GF-D8 (cell line): ENCODE measurements at places on chromosomes 5 and 9.

DNA sequence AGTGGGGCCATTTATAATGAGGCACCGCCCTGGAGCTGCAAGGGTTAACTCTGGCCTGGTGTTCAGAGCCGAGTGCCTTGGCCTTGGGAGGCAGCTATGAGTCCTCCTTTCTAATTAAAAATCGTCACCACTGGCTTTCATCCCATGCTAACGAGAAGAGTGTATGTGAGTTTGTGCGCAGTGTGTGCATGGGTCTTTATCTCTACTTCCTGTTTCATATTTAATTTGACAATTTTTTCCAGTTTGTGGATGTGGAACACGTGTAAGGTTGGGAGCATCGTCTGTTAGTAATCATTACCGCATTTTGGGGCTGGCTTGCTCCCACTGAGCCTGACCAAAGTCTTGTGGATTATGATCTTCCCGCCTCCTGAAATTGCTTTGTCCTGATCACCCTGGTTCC lies 76.4 kb downstream of the NDFIP1 start:
- no peak for DNase-seq

DNA sequence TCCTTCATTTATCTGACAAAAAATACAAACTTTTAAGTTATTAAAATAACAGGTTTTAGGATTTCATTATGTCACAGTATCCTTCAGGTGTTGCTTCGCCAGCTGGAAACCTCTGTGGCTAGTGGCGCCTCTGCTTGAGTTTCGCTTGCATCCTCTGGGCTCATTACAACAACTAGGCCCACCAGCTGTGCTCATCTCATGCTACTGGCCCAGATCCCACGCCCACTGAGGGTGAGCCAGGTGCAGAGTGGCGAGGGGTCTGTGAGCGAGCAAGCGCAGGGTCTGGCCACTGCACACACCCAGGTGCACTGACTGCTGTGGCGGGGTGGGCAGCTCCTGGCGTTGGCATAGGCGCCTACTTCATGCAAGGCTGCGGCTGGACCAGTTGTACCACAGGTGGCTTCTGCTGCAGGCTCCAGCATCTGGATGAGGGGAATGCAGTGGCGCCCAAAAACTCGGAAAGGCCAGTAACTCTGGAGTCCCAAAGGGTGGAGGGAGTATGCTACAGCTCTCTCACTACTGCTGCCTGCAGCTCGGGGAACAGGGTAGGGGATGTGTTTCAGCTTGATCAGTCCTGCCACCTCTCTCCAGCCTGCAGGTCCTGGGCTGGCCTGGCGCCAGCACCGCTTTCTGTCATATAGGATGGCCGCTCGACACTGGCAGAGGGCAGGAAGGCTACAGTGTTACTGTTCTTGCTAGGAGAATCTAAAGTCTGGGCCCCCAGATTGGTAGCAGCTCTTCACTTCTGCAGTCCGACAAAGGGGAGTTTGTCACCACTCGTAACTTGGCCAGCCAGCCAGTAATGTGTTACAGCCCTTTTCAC lies 452.1 kb downstream of the TUSC1 start:
- no peak for DNase-seq

GRCh38 chr9:129012893-129013448 lies 15.2 kb downstream of the SH3GLB2 start:
- no peak for DNase-seq

DNA sequence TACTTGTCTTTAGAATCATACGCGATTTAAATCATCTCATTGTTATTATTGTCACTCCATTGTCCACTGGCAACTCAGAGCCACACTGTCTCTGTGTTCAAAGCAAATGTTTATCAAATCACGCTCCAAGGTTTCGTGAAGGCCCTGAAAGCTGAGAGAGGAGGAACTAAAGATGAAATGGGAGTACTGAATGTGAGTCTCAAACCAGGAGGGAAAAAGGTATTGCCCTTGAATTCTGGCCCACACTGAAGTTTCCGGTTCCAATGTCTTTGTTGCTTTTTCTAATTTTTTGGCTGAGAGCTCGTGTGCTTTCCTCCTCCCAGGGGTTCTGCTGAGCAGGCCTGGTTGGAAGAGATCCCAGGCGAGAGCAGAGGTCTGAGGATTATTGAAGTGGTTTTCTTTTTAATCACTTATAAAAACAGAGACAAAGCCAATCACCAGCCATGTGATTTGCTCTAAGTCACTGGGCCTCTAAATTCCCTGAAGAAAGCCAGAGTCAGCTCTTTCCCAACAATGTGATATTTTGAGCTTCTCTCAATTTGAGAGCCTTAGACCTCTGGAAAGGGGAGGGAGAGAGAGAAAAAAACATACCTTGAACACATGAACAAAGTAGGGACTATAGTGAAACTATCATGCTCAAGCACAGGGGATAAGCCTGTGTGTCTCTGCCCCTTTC lies 420.8 kb upstream of the GRAMD2B start:
- DNase-seq = no peak

- peak; percentile 9 for DNase-seq
Measured at GRCh38 chr9:70035691-70036090, 8.0 kb upstream of the MAMDC2 start.

DNA sequence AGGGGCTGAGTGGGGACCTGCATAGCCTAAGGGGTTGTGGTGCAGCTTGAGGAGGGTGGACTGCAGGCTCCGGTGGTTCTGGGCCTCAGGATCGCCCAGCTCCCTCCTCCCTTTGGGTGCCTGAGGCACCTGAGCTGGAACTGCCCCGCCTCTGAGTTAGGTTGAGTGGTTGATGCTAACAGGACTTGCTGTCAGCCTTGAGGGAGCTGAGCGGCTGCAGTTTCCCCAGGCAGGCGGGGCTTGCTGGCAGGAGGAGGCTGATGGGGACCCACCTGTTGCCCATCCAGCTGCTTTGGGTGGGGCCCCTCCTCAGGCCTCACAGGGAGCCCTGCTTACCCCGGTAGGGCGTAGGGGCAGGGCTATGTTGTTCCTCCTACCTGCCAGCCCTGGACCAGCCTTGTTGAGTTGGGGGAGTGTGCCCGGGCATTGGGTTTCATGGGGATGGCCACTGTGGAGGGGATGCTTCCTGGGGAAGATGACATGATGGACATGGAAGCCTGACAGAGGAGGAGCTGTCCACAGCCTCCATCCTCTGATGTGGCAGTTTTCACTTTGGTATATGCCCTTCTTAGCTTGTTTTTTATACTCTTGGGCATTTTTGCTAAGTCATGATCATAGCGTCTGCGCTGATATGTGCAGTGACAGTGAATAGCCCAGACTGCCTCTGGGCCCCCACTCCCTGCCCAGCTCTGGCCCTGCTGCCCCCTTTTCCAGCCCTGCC lies 14.3 kb downstream of the WNK2 start:
- no peak for DNase-seq

- no peak for DNase-seq
Measured at GRCh38 chr5:107604146-107604910, 66.4 kb downstream of the EFNA5 start.

DNA sequence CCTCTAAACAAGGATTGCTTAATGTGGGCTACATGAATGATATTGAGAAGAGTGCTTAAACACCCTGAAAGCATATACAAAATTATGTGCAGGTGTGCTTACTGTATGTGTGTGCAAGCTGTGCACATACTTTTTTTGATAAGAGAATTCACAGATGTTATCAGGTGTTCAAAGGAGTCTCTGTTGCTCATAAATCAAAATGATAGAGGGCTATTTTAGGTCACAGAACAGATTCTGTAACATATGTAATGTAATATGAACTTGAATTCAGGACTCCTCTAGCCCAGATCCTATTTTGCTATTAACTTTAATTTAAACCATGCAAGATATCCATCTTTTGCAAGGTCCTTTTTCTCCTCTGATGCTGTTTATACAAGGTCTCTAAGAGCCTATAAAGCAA lies 38.2 kb downstream of the CCDC192 start:
- DNase-seq = no peak

GRCh38 chr9:114287763-114288192 lies 35.1 kb upstream of the ORM1 start:
- DNase-seq = no peak

DNA sequence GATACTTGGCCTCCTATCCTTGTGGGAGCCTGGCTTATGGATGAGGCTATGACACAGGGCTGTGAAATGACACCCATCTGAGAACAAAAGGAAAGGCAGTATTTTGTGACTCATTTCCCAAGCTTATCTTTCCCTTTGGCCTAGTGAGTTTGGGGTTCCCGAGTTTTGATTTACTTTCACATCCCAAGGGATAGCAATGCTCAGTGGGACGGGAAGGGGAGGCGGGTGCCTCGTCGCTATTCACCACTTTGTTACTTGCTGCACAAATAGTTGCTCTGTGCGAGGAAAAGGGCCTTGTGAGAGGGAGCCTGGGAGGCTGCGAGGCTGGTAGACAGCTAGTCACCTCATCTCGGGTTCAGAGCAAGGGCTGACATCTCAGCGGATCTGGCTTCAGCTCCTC lies 59.1 kb upstream of the ENTREP1 start:
- no peak for DNase-seq

- no peak for DNase-seq
Measured at GRCh38 chr9:90441814-90442213, 200.8 kb downstream of the DIRAS2 start.

GRCh38 chr5:138460032-138460693 lies 5.1 kb upstream of the EGR1 start:
- no peak for DNase-seq

DNA sequence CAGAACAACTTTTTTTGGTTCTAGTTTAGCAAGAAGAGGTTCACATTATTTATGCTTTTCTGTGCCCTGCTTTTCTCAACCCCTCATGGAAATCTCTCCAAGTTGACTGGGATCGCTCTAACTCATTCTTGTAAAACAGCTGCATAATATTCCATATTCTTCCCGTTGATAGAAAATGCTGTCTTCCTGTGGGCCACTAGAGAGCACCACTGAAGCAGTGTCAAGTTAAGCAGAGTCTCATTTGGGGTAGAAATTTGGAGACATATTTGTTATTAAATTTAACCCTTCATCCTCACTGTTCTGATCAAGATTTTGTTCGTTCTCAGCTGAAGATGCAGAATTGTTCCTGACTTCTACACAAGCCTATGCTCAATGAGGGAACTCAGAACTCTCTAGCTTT lies 140.1 kb downstream of the CEMIP2 start:
- DNase-seq = no peak

- DNase-seq = no peak
Measured at GRCh38 chr9:135353935-135354334, 125.6 kb upstream of the PPP1R26 start.

- no peak for DNase-seq
Measured at GRCh38 chr5:6522331-6522730, 73.7 kb downstream of the UBE2QL1 start.

DNA sequence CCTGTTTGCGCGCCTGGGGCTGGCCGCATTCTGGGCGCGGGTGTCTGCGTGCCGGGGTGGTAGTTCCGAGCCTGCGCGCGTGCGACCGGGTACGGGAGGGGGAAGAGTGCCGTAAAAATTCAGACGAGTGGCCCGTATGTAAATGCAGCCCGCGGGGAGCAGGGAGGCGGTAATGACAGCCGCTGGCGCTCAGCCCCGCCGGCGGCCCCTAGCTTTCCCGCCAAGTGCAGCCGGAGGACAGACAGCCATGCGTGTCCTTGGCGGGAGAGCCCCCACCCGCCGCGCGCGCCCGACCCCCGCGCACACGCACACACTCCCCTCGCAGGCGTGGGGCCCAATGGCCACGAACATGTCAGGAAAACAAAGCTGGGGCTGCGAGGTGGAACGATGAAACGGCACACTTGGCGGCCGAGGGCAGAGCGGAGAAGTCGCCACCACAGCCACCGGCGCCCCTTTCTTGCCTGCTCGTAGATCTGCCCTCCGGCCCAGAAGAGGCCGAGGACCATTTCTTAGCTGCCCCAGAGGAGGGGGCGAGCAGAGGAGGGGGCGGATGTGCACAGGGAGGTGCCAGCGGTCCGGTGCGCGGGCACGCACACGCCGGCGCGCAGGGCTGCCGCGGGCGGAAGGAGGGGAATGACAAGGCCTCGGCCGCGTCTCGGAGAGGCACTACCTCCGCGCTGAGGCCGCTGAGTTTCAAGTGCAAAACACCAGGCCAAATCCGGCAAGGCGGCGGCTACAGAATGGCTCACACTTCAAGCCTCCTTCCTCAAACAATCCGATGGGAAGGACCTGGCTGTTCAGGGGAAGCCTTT lies 208.4 kb downstream of the MEF2C start:
- DNase-seq = peak; percentile 51

DNA sequence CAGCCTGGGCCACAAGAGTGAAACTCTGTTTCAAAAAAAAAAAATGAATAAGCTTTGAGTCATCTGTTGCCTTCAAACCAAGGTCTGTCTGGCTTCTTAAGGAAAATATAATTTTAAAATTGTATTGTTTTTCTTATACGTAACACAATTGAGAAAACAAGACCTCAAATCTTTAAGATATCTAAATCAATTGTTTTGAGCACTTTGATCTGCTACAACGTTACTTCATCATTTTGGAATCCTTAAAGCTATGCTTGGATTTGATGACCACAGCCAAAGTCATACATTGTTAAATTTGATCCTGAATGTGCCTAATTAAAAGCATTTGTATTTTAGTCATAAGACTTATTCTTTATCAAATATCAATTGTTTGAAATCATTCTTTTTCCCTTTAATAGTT lies 37.7 kb upstream of the VCAN start:
- DNase-seq = no peak

- no peak for DNase-seq
Measured at GRCh38 chr5:87151547-87151946, 116.1 kb upstream of the RASA1 start.
